ENCODE measurements at places on chromosomes 6 and 20.

DNA sequence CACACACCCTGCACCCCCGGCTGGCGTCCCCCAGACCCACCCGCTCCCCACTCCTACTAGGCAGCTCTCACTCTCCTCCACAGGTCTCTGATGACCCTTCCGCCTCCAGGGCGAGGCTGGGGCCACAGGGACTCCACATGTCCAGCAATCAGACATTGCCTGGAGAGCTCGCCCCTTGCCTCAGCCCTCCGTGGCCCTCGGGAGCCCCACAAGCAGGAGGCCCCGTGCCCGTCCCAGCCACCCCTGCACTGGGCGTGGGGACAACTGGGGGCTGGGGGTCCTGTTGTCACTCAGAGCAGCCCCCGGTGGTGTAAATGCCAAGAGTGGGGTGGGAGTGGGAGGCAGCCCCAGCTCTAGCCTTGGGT, 1.5 kb downstream of the COL20A1 start:
- DNase-seq: no peak

DNA sequence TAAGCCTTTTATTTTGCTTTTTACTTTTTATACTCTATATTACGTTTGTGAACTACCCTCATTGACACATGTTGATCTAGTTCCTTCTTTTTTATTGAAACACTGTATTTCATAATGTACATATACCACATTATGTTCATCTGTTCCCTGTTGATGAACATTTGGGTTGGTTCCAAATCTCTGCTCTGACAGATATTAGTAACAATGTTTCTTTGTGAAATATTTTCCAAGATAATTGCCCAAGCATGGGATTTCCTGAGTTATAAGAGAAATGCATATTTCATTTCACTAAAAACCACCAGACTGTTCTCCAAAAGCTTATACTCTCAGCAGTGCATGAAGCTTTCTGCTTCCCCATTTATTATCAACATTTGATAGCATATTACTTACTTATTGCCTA, 44.2 kb upstream of the TNFRSF21 start:
- DNase-seq: no peak

GRCh38 chr6:34182751-34183531, 37.1 kb upstream of the GRM4 start:
- DNase-seq: no peak

DNA sequence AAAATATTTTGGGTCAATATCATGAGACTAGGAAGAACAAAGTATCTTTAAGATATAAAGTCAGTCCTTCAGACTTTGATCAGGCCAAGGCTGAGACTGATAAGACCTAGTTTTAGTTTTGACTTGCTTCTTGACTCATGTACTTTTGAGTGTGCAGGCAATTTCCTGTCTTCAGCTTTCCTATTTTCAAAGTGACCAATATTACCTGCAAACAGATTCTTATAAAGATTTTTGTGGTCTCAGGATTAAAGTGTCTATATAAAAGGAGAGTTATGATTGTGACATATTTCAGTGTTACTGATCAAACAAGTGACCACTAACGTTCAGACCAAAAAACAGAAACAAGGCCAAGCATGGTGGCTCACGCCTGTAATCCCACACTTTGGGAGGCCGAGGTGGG, 36.0 kb upstream of the AKIRIN2 start:
- DNase-seq: no peak

GRCh38 chr20:53937929-53938367, 132.4 kb downstream of the BCAS1 start:
- no peak for DNase-seq

- peak; percentile 80 for DNase-seq
Measured at GRCh38 chr20:56359212-56360132, 698 bp downstream of the FAM210B start.
